ENCODE measurements at places on chromosomes 5 and 9.
A peak's percentile ranks its signal among the peaks of the same experiment; 100 is the strongest.

- DNase-seq, result peak; percentile 100
Measured at GRCh38 chr5:157142317-157143126, at the start of gene MED7. Gene MED7, minus strand, starts transcription at chr5:157142865. Its CDS starts 3,434 bp downstream, at chr5:157139431.

GRCh38 chr9:71854811-71855210, 56.2 kb downstream of the ABHD17B start:
- DNase-seq, result no peak

DNA sequence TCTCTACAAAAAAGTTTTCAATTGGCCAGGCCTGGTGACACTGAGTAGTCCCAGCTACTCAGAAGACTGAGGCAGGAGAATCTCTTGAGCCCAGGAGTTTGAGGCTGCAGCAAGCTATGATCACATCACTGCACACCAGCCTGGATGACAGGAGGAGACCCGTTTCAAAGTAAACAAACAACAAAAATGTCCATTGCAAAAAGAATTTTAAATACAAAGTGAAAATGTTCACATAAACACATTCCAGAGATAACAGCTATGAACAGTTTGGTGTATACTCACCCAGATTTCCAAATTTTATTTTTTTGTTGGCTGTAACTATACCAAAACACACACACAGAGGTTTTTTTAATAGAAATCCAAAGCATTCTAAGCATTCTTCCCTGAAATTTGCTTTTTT, 39.8 kb downstream of the ADRA1B start:
- DNase-seq, result no peak

DNA sequence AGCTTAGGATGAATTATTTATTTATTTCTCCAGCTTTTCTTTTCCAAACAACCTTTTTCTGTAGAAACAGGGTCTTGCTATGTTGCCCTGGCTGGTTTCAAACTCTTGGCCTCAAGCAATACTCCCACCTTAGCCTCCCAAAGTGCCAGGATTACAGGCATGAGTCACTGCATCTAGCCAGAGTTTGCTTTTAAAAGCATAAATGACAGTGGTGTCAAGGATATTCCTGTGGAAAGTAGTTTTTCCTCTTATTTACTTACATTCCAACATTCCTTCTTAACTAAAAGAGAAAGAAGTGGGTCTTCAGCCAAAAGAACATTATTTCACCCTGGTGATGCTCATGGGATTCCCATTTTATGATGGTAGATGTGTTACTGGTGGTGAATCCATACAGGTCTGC, 62.4 kb downstream of the GRIA1 start:
- DNase-seq, result no peak

GRCh38 chr5:32935283-32935682, 224.2 kb downstream of the NPR3 start:
- DNase-seq, result no peak

DNA sequence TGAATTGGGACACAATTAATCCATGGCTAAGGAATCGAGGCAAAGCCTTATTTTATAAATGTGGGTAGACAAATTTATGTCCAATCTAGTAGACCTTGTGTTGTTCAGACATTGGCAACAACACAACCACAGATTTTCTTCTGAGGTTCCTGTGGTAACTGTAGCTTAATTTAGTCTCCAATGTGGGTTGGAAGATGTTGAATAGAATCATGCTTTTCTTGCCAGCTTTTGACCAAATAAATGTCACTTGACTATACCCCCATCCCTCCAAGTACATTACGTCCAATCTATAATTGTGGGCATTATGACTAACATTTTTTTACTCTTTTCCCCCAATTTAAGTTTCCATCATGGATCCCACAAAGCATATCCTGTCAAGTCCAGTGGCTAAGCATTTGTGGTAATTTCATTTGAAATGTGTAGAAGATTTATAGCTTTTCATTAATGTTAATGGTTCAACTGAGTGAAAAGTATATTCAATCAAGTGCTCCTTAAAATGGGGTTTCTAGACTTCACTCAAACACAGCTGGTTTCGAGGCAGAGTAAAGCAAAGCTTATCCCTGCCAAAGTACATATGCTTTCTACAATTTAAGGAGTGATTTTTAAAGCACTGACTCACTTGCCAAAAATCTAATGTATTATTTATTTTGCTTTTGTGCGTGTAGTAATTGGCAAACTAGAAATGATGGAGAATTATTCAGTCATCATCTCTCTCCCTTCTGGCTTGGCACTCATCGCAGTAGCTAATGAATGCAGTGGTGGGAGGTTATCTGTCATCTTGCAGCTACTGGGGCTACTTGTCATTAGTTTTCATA, 141.8 kb downstream of the FAM174A start:
- no peak for DNase-seq

- no peak for DNase-seq
Measured at GRCh38 chr9:81566074-81566698, 123.2 kb downstream of the TLE1 start.

DNA sequence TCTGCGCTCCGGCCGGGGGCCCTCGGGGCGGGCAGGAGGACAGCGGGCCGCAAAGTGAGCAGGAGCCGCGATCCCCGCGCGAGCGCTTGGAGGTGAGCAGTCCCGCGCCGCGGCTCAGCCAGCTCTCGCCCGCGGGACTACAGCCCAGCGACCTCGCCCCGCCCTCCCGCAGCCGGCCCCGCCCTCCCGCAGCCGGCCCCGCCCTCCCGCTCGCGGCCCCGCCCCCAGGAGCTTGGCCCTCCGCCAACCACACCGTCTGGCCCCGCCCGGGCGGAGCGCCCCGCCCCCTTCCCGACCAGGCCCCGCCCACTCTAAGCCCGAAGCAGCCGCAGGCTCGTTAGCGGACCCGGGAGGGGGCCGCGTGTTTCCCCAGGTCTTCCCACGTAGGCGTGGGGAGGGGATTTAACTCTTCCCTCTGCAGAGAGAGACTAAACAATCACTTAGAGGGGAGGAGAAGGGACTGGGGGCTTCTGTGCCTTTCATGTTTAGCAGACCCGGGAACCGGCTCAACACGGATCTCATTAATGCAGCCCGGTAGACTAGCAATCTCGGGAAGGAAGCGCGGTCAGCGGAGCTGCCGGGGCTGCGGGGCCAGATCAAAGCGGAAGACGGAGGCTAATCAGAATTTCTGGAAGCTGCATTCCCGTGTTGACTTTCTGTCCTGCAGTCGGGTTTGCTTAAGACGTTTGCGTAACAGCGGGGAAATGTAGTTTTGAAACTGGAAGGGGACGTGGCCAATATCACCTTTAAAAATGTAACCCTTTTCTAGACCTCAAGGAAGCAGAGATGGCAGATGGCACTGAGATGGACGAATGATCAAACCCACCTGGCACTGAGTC, at the start of gene MYO10:
MYO10 (minus strand) TSS at position 139 of the 839 bp plus-strand sequence. CDS start 480 bp downstream, outside the sequence.
- DNase-seq, result peak; percentile 89

GRCh38 chr5:82058710-82059109, 86.9 kb downstream of the ATG10 start:
- no peak for DNase-seq

- DNase-seq, result no peak
Measured at GRCh38 chr9:91915524-91916263, 34.3 kb downstream of the ROR2 start.

DNA sequence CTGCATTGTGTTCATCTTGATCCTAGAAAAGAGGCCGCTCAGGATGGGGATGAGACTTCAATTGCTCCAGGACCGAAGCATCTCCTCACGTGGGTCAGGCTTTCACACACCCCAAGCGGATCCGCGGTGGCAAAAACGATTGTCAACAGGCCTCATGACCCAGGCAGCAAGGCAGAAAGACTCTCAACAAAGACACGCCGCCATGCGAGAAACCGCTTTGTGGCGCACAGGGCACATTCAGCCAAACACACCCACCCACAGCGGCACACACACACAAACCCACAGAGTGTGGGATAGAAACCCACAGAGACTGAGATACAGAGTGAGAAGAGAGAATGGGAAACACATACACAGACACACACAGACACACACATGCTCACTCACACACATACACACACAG, 483.4 kb downstream of the SPATA31A7 start:
- DNase-seq, result no peak

DNA sequence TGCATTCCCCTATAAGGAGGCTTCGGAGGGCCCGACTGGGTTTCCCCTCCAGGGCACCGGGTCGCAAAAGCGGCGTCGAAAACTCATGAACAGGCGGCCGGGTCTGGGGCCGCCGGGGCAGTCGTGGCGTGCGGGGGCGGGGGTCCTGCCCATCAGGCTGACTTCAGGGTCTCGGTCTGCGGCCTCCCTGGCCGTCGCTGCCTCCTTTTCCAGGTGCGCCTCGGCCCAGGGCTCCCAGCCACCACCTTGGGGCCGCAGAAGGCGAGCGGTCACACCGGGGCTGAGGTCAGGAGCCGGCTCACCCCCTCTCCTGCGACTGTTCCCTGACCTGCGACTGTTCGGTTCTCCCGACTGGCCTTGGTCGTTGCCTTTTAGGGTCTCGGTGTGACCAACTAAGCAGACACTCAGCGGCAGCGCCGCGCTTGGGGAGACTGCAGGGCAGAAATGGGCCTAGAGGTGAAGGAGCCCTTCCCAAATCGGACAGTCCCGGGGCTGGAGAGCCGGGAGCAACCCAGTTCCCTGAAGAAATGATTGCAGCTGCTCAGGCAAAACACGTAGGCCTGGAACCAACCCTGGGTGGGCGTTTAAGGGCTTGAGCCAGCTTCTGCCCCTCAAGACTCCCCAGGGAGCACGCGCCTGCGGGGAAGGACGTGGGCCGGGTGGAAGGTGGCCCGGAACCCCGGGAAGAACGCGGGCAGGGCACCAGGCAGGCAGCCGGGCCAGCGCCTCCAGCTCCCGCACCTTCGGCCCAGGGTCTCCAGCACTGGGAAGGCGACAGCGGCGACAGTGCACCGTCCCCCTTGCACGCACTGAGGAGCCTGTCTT, 11.2 kb downstream of the IRX2 start:
- no peak for DNase-seq

DNA sequence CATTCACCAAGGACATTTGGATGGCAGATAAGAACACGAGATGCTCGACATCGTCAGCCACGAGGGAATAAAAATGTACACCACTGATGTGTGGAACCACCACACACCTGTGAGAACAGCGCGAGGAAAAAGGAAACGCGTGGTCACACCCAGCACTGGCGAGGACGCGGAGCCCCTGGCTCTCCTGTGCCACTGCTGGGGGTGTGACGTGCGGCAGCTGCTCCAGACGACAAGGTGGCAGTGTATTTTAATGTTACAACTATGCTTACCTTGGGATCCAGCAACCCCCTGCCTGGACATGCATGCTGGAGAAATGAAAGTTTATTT, 13.6 kb upstream of the CEP72 start:
- no peak for DNase-seq

- no peak for DNase-seq
Measured at GRCh38 chr9:129385211-129385934, 207.3 kb upstream of the IER5L start.

DNA sequence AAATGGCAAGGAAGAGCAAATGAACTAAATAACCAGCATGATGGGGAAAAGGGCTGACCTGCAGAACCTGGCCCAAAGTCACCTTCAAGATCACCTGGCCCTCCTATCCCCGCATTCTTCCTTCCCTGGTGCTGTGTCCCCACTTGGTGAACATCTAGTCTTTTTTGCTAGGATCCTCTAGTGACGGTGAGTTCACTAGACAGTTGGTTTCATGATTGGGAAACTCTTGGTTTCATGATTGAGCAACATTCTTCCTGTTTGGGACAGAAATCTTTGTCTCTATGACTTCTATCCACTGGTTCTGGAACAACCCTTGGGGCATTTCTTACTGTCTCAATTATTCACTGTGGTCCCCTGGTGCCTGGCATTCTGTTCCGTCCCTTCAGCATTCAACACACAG, 50.2 kb upstream of the DAB2IP start:
- DNase-seq, result no peak

- no peak for DNase-seq
Measured at GRCh38 chr5:96074870-96075269, 113.2 kb upstream of the ELL2 start.

DNA sequence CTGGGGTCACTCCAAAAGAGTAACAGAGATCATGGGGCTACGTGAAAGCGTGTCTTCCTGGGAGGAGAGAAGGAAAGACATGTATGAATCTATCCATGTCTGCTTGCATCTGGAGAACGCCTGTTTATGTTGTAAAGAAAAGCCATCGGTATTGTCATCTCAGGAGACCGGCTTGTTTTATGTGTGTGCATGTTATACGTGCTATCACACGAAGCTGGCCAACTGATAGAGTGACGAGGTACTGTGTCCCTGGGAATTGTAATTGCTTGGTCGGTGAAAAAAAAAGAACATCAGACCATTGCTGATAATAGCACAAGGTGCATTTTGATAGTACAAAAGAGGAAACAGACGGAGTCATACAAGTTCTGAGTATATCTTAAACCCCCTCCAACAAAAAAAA, 370 bp upstream of the CDH6 start:
- no peak for DNase-seq

GRCh38 chr5:142888469-142889085, 118.4 kb downstream of the ARHGAP26 start:
- DNase-seq, result peak; percentile 79

DNA sequence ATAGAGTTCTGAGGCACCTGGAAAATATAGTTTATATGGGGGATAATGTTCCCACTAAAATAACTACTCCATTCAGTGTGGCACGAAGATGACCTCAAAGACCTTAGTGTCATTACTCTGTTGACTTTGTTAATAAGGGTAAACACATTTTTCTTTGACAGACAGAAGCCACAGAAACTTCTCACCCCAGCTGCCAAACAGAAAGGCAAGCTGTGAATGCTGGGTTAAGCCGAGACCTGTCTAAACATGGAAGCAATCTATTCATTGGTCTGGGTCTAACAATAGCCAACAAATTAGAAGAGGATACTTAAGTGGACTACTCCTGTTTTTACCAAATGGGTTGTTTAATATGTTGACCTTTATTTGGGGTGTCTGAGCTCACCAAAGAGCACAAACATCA, 171.4 kb downstream of the TLE1 start:
- no peak for DNase-seq

- DNase-seq, result no peak
Measured at GRCh38 chr9:131603199-131603598, 57.9 kb downstream of the PRRT1B start.

DNA sequence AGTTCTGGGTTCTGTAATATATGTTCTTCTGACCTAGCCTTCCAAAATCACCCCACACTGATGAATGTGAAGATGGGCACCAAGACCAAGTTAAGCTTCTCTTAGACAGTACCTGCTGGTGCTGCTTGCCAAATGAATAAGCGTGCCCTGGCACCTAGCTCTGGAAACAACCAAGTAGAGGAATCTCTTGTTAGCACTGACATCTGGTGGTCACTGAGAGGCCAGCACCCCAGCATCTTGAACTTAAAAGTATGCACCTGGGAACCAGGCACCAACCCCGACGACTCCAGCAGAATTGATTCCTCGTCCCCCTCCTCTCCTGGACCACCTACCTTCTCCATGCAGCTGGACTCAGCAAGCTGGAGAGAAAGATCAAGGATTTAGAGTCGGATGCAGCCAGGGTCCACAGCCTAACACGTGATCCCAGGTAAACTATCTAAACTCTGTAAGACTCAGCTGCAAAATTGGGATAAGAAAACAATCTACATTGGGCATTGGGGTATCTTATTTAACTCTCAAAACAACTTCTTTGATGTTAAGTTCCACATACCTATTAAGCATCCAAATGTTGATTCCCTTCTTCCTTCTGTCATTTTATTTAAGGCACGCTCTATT, 89.8 kb downstream of the SLC1A3 start:
- DNase-seq, result peak; percentile 76
